ENCODE measurements at places on chromosomes 2 and 18. TPM values are rescaled to one million over a fixed set of nuclear protein-coding genes. Genes with fewer than 3 reads are reported as not detected.

MEIS1 gene
- not detected for total RNA-seq

- no peak for DNase-seq
- no peaks in the 10 kb centered on the region for H3K36me3 ChIP-seq
- no peak overlapping the region for H3K4me3 ChIP-seq
- H3K27me3 ChIP-seq: no peaks in the 10 kb centered on the region
- H3K27ac ChIP-seq: peak overlapping the region; percentile 78
- H3K4me1 ChIP-seq: peaks cover 51% of the 10 kb centered on the region
Observed at GRCh38 chr18:55384115-55384514, 203.9 kb downstream of the TCF4 start.

DSG2 gene
- not detected for total RNA-seq

GRCh38 chr2:161625314-161625919, 1.2 kb downstream of the SLC4A10 start:
- no peak for DNase-seq
- no peak overlapping the region for H3K4me3 ChIP-seq
- no peaks in the 10 kb centered on the region for H3K4me1 ChIP-seq
- no peak overlapping the region for H3K27ac ChIP-seq

DNA sequence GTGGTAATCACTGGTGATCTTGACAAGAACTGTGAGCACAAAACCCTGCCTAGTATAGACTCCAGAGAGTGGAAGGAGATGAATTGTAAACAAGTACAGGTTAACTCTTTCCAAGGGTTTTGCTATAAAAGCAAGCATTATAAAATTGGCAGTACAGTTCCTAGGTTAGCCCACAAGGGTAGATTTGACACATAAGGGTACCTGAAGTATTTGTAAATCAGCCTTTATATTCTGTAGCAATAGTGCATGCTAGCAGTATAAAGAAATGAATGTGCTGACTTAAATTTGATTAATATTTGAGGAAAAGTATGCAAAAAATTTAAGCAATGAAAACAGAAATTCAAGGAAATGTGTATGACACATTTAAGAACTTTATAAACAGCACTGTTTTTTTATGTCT, 42.4 kb downstream of the SP3 start:
- DNase-seq: no peak
- H3K4me1 ChIP-seq: peaks cover 49% of the 10 kb centered on the region
- H3K27ac ChIP-seq: no peak overlapping the region
- no peaks in the 10 kb centered on the region for H3K27me3 ChIP-seq
- H3K36me3 ChIP-seq: peaks cover 39% of the 10 kb centered on the region

DHRS9 gene
- total RNA-seq: 0.71 TPM

DNA sequence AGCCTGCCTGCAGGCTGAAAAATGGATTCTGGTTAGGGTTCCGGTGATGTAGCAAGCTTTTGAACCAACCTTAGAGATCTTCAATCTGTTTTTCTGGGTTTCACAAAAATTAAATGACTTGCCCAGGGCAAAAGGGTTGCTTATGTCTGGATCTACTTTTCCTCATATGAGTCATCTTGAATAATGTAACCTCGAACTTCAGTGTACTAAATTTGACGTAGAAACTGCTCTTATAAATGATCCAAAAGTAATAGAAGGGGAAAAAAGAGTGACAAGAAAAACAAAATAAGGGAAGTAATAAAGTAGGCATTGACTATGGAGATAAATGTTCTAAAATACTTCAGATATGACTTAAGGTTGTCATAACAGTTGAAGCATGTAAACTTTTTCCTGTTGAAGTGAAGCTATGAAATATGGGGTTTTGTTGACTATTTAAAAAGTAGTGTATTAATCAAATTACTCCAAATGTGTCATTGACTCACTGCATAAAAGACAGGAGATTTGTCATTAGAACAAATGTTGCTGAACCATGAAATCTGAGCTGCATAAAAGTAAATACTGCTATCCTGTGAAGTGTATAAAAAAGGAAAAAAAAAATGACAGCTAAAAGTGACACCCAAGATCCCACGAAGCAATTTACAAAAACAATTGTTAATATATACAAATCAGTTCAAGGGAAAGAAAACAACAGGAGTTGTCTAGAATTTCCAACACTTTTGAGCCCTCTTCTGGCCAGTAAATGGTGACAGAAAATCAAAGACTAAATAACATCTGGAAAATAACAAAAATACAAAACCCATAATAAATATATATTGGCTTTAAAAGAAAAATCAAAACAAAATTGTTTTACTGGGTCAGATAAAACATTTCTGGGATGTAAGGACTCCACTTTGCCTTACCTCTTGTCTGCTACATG, 103.6 kb upstream of the SERPINE2 start:
- no peak overlapping the region for H3K27ac ChIP-seq
- H3K4me3 ChIP-seq: no peak overlapping the region
- no peak for DNase-seq
- H3K27me3 ChIP-seq: peaks cover 16% of the 10 kb centered on the region
- no peaks in the 10 kb centered on the region for H3K36me3 ChIP-seq
- H3K4me1 ChIP-seq: no peaks in the 10 kb centered on the region

GRCh38 chr2:225272173-225272572, 127.3 kb upstream of the NYAP2 start:
- no peaks in the 10 kb centered on the region for H3K27me3 ChIP-seq
- peaks cover 46% of the 10 kb centered on the region for H3K4me1 ChIP-seq
- H3K36me3 ChIP-seq: no peaks in the 10 kb centered on the region
- no peak for DNase-seq

ACVR1C gene
- 0.20 TPM for total RNA-seq

C2orf80 gene
- total RNA-seq: not detected

DNA sequence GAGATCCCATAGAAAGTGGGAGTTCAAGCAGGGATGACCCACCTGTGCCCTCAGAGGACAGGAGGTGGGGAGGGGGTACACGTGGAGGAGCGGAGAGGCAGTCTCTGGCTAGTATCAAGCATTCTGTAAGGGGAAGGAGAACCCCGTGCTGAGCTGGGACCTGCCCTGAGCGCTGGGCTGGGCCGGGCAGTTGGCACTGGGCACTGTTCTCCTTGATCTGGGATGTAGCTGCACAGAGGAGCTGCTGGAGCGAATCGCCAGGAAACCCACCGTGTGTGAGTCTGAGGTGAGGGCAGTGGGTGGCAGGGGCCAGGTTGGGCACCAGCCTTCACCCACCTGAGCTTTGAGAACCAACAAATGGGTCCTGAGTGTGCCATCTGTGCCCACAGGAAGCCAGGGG, 19.8 kb upstream of the GMPPA start:
- no peaks in the 10 kb centered on the region for H3K36me3 ChIP-seq
- no peak overlapping the region for H3K4me3 ChIP-seq
- H3K27me3 ChIP-seq: peaks cover 46% of the 10 kb centered on the region
- no peak for DNase-seq
- H3K4me1 ChIP-seq: peaks cover 3% of the 10 kb centered on the region

DNA sequence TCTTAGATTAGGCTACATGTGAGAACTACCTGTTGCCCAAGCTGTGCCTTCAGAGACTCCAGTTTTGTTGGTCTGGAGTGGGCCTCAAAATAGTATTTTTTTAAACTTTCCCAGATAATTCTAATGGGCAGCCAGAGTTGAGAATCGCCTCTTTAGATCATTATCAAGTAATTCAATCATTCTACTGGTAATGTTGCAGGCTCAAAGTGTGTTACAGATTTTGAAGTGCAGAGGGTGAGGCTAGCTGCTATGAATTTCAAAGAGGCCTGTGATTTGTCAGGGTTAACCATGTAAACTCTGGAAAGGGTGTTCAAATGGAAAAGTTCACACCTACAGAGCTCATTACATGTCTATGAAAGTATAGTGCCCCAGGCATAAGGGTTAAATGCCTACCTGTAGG, 30.1 kb downstream of the ANKRD29 start:
- H3K4me3 ChIP-seq: no peak overlapping the region
- peaks cover 6% of the 10 kb centered on the region for H3K27me3 ChIP-seq
- DNase-seq: no peak
- H3K4me1 ChIP-seq: no peaks in the 10 kb centered on the region

GRCh38 chr2:240213226-240213475, 72.7 kb upstream of the OTOS start:
- no peaks in the 10 kb centered on the region for H3K36me3 ChIP-seq
- H3K4me3 ChIP-seq: no peak overlapping the region
- no peak for DNase-seq
- H3K27ac ChIP-seq: no peak overlapping the region
- no peaks in the 10 kb centered on the region for H3K4me1 ChIP-seq

DNA sequence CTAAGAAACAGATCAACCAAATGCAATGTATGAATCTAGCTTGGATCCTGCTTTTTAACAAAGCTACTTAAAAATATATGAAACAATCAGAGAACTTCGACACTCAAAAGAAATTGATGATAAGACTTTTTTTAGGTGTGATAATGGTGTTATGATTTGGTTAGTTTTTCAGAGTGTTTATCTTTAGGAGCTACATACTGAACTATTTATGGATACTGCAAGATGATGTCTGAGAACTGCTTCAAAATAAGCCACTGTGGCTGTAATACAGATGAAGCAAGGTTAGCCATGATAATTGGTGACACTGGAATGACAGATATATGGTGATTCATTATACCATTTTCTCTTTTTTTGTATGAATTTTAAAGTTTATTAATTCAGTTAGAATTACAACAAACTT, 14.2 kb downstream of the SLC25A12 start:
- H3K4me1 ChIP-seq: peaks cover 12% of the 10 kb centered on the region
- H3K27ac ChIP-seq: no peak overlapping the region
- H3K36me3 ChIP-seq: peaks cover 14% of the 10 kb centered on the region
- no peak for DNase-seq

ATP8B1 gene
- 0.42 TPM for total RNA-seq

DNA sequence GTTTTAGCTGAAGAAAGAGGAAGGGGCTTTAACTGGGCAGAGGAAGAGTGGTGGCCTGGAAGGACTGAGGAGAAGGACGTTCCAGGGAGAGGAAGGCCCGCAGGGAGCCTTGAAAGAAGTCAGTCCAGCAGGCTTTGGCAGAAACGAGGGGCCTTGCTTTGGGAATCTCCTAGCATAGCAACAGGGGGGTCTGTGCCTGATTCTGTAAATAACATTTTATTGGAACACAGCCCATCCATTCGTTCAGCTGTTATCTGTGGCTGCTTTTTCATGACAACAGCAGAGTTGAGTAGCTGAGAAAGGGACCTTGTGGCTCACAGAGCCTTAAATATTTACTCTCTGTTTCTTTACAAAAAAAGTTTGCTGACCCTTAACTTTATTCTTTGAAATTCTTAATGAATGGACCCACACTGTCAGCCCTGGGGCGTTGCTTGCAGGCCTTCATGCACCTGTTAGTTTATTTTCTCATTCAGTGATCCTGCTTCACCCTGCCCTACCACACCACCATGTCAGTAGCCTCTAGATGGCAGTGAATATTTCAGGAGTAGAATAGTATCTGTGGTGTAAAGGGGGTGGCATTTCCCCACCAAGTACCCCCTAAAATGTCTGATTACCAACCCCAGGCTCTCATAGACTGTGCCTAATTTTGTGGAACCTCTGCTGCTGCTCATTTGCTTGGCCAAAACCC, 61.0 kb downstream of the MGAT5 start:
- no peak overlapping the region for H3K4me3 ChIP-seq
- H3K27ac ChIP-seq: peak overlapping the region; percentile 42
- DNase-seq: no peak

DNA sequence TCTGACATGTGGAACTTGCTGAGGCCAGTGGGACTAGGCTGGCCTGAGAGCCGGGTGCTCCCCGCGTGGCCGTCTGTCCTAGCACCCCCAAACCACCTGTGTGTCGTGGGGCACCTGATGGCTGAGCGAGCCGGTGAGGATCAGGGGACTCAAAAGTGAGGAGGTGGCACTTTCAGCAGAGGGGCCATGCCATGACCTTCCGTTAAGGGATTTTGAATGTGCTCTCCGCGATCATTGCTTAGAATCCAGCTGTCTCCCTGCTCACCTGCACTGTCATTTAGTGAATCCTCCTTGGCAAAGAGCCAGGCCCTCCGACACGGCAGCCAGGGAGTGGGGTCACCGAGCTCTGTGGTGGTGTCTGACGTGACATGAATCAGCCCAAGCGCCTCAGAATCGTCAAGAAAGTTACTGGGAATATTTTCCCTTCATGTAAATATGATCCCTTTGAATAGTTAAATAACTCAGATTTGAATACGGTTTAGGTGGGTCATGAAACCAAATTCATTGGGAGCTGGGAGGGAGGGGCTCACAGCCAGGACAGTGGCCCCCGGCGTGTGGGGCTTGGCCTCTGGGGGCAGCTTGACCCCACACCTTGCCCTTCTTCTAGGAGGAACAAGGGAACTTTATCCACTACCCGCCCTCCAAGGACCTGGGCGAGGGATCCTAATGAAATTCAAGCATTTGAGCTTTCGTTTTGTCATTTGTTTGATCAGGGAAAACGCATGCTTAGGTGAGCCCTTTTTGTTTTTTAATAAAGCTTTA, 9.5 kb downstream of the NFATC1 start:
- H3K36me3 ChIP-seq: peaks cover 21% of the 10 kb centered on the region
- peaks cover 68% of the 10 kb centered on the region for H3K4me1 ChIP-seq
- peak overlapping the region; percentile 80 for H3K4me3 ChIP-seq

- H3K27ac ChIP-seq: no peak overlapping the region
- no peak for DNase-seq
- H3K27me3 ChIP-seq: peaks cover 22% of the 10 kb centered on the region
- no peaks in the 10 kb centered on the region for H3K4me1 ChIP-seq
- H3K4me3 ChIP-seq: no peak overlapping the region
Observed at GRCh38 chr2:54364409-54364808, 91.7 kb upstream of the SPTBN1 start.

- no peaks in the 10 kb centered on the region for H3K27me3 ChIP-seq
- peaks cover 18% of the 10 kb centered on the region for H3K36me3 ChIP-seq
- peak overlapping the region; percentile 77 for H3K4me3 ChIP-seq
- peaks cover 91% of the 10 kb centered on the region for H3K4me1 ChIP-seq
Observed at GRCh38 chr2:218286570-218287459, 5.5 kb downstream of the TMBIM1 start.
